ENCODE measurements at places on chromosomes 12 and 14.

- DNase-seq: no peak
Measured at GRCh38 chr14:68463705-68464374, 329.0 kb downstream of the ZFP36L1 start.

GRCh38 chr12:124592481-124593160, 25.2 kb upstream of the NCOR2 start:
- DNase-seq: no peak

DNA sequence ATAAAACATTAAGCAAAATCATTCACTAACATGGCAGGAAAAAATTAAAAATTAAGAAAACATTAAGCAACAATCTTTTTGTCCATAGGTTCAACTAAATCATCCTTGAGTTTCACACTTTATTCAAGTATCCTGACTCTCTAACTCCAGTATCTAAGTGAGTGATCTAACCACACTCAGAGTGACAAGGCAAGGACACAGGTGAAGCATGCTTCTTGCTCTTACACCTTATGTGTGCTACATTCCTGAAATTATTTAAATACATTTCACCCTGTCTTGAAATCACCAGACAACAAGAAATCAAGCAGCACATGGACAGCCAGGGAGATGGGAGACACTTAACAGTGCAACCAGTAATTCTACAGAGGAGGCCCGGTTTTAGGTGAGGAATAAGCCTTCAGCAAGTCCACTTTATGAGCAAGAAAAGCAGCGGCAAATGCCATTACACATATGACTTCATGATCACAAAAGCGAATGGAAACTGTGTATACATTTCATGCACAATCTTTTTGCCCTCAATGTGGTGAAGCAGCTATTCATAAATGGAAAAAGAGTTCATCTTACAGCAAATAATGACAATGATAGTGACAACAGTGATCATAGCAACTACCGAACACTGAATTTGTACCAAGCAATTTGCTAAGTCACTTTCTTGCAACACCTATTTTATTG, 37.4 kb downstream of the PHLDA1 start:
- DNase-seq: no peak

GRCh38 chr12:105382771-105383622, 52.5 kb downstream of the C12orf75 start:
- DNase-seq: peak; percentile 63

DNA sequence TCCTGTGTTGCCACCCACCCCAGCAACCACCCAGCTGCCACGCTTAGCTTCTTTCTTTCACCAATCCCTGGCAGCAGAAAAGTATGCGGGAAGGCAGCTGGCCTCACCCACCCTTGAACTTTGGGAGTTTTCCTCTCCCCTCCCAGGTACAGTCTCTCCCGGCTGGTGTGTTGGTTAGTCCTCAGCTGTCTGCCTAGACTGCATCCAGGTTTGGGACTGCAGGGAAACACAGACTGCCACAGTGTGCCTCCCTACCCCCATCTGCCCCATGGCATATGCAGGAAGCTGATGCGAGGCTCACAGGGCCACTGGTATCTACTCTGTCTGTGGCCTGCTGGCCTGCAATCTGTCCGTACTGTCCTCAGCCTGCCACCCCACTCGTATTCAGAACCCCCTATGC, 2.1 kb downstream of the CD9 start:
- DNase-seq: no peak

Data from K562 (cell line).